ENCODE measurements at places on chromosomes 1 and 21.
A peak's percentile ranks its signal among the peaks of the same experiment; 100 is the strongest.

DNA sequence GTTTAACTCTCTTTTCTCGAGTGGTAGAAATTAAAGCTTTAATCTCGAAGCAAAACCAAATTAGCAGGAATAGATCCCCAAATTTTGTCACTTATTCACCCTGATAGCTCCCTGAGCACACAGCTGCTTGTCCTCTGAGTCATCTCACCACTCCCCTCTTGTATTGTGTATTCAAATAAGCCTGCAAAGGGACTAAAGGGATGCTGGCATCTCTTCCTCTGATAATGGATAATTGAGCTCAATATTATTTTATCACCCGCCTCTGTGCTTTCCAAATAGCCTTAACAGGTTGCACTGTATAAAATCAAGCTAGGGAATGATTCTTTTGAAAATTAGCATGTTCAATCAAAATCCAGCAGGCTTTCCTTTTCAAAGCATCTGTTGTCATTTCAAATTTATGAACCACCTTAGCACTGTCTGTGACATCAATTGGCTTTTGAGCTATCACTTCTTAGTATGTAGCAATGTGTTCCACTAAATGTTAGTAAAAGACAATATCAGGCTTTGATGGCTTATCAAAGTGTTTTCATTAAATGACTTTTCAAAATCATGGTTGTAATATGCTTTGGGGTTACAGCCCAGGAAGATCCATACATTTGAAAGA, 561.6 kb downstream of the PLA2G4A start:
- no peak for DNase-seq

DNA sequence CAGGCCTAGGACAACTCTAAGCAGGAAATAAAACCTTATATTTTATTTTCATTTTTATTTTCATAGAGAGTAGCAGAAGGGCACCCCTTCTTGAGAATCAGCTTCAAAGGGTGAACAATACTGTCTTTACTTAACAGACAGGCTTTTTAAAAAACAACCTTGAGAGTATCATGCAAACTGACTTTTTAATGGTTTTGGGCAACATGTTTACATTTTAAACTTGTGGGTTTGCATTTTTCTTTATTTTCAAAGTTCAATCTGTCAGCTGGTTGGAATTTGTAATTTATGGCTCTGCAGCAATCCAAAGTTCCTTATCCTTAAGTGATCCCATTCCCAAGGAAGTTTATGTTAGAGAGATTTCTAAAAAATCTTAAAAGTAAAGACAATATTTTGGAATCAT, 392.3 kb upstream of the ADAMTS5 start:
- DNase-seq: no peak

- no peak for DNase-seq
Measured at GRCh38 chr1:219927956-219928790, at the start of gene SLC30A10. TSS of gene SLC30A10 (minus strand) at chr1:219928557. CDS start at chr1:219928440, 117 bp downstream.

DNA sequence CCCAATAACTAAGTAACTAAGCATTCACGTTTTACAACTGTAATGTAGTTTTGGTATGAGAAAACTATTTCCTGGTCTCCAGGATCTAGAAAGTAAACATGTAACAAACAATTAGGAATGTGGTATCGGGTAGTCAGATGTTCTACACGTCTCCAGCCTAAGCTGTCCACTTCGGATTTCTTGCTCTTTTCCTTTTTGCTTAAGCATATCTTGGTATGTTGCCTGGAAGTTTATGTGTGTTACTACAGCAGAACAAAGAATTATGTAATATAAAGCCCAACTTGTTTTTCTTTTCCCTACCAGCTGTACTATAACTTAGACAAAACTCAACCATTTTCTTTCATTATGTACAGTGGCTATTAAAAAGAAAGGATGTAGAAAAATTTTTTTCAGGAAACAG, 20.4 kb upstream of the WARS2 start:
- DNase-seq: no peak

DNA sequence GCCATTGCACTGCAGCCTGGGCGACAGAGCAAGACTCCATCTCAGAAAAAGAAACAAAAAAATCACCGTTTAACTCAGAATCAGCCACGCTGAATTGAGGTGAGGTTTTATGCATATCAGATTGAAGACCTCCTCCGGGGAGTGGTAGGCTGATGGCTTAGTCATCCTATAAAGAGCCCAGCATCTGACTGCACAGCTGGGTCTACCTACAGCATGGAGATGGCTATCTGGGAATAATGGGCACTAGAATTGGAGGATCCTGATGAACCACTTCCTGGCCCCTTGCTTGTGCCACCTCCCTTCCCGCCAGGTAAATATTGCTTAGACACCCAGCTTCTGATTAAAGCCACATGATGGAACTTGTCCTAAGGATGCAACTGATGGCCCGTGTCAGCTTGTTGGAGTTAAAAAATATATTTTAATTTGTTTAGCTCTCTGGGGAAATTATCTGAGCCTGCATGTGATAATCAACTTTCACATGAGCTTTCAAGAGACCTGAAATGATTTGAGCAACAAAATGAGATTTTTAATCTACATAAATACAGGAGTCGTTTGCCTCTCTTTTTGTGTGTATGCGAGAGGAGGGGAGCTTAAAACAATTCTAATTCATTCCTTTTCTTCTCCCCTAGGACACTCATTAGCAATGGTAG, 157.2 kb downstream of the KIF26B start:
- DNase-seq: no peak

GRCh38 chr1:94579876-94580294, 38.3 kb upstream of the F3 start:
- DNase-seq: peak; percentile 92

DNA sequence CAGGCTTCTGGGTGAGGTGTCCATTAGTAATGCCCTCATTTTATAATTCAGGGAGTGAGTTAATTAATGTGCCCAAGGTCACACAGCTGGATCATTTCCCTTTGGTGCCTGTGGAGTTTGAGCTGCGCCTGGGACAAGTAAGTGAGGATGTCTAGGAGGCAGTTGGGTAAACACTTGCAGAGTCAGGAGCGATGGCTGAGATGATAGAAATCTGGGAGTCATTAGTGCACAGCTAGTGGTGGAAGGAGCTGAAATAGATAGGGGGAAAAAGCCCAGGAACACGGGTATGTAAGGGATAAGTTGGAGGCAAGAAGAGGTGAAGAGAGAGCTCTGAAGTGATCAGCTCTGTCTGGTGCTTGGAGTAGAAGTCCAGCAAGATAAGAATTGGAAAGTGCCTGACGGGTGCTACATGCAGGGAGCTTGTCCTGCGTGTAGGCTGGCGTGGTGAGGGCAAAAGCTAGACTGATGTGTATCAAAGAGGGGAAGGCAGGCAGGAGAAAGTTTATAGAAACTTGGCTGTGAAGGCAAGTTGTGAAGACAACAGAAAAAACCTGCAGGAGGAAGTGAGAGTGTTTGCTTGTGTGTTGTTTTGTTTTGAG, 1.7 kb upstream of the SCAF4 start:
- DNase-seq: no peak

GRCh38 chr1:196091397-196092135, 516.7 kb downstream of the KCNT2 start:
- DNase-seq: no peak

GRCh38 chr1:214050513-214051401, 63.0 kb downstream of the PROX1 start:
- DNase-seq: no peak

GRCh38 chr1:45243476-45244343, 37.3 kb upstream of the ZSWIM5 start:
- no peak for DNase-seq

GRCh38 chr1:244779410-244779809, 56.0 kb upstream of the COX20 start:
- no peak for DNase-seq

GRCh38 chr1:90074566-90074965, 79.7 kb downstream of the ZNF326 start:
- DNase-seq: no peak

DNA sequence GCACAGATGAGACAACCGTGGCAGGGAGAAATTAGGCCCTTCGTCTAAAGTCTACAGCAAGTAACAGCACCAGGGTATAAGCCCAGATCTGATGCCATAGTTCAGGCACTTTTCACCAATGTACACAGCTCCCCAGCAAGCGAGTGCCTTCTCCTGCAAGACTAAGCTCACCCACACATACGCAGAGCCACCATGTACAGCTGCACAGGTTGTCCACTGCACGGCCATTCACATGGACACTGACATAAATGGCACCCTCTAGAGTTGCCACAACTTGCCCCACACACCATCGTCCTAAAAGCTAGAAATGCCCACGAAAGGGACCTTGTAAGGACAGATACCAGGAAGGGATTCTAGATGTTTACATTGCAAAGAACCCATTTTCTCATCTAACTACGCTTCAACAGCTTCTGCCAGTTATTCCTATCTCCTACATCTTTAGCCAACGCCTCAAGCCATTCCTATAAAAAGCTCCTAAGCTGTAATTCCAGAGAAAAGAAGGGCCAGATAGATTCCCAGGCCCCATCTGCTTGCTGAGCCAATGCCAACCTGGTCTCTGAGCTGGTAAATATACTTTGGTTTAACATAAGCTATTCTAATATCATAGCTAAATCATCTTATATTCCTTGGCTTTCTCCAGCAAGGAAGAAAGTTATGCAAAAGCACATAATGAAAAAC, 174.0 kb upstream of the KAZN start:
- DNase-seq: no peak

GRCh38 chr1:236468625-236469024, 55.2 kb upstream of the LGALS8 start:
- DNase-seq: no peak

- DNase-seq: no peak
Measured at GRCh38 chr1:59214248-59215208, 82.4 kb upstream of the FGGY start.

- no peak for DNase-seq
Measured at GRCh38 chr1:21909286-21909759, 27.8 kb downstream of the HSPG2 start.

- no peak for DNase-seq
Measured at GRCh38 chr1:51663105-51663504, 46.2 kb downstream of the OSBPL9 start.

- no peak for DNase-seq
Measured at GRCh38 chr1:22044690-22045420, 7.7 kb upstream of the CDC42 start.

GRCh38 chr1:240914506-240914905, 302.6 kb upstream of the GREM2 start:
- no peak for DNase-seq

DNA sequence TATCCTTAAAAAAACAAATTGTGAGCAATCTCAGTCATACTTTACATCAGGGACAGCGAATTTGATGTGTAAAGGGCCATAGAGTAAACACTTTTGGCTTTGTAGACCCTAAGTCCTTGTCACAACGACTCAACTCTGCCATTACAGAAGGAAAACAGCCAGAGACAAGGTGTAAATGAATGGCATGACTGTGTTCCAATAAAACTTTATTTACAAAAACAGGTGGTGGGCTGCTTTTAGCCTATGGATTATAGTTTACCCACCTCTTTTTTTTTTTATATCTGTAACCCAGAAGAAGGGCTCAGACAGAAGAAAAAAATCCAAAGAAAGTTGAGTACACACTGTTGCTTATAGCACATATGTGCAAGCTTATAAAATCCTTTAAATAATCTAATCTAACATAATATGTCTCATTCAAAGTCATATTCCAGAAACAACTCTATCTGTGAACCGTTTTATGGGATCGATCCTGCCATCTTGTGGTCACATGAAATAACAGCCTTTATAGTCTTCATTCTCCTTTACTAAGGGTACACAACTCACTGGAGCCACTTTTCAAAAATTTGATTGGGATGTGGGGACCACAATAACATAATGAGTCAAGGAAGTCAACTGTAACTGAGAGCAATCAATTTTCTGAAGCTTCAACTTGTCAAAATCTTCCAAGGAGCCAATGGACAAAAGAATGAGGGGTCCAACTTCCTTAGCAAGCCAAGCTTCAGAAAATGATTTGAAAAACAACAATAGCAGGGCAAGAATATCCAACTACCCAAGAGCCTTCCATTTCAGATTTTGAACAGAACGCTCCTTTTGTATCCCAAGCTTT, 142.2 kb upstream of the KRTAP19-8 start:
- no peak for DNase-seq

GRCh38 chr1:2403273-2403672, 9.1 kb downstream of the PEX10 start:
- no peak for DNase-seq

- no peak for DNase-seq
Measured at GRCh38 chr1:179803918-179804317, 60.8 kb downstream of the FAM163A start.

DNA sequence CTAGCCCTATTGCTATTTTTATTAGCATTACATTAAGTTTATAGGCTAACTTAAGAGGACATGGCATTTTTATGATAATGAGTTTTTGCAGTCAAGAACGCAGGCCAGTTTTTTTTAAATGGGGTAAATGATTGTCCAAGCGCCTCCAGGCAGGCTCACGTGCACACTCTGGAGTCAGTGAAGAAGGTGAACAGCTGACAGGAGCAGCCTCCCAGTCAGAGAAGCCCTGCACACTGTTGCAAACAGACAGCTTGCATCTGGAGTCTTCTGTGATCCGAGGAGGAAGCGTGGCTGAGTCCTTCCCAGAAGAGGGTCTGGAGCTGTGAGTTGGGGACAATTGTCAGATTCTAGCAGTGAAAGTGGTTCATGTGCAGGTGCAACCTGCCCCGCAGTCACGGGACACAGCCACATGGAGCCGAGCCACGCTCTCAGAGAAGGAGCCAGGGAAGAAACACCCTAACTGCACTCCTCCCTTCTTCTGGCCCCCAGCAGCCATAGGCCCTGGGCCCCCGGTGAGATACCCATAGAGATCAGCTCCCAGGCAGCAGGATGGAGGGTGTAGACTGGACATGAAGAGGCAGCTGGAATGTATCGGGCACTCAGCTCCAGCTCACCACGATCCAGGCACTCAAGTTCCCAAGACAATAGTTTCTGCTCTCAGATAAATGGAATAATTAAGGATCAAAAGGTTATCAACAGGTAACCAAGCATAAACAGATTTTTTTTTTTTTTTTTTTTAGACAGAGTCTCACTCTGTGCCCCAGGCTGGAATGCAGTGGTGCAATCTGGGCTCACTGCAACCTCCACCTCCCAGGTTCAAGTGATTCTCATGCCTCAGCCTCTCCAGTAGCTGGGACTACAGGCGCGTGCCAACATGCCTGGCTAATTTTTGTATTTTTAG, 26.4 kb downstream of the CAPN2 start:
- no peak for DNase-seq

GRCh38 chr1:214014730-214015129, 27.0 kb downstream of the PROX1 start:
- DNase-seq: no peak

GRCh38 chr1:211606914-211607753, 28.2 kb upstream of the SLC30A1 start:
- no peak for DNase-seq

GRCh38 chr1:91900562-91900961, 14.6 kb upstream of the TGFBR3 start:
- DNase-seq: no peak

DNA sequence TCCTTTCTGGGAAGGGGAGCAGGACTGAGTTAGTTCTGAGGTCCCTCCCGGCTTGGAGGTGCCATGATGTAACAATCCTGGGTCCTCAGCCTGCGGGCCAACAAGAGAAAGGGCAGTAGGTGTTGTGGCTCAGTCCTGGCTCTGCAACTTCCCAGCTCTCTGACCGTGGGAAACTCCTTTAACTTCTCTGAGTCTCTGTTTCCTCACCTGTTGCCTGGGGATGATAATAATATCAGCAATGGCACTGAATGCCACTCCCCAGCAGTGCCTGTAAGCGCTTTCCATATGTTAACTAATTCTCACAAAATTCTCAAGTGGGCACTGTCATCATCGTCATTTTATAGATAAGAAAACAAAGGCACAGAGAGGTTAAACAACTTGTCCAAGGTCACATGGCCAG, 2.3 kb downstream of the PADI3 start:
- no peak for DNase-seq
